Activated CD4-positive, alpha-beta memory T cell treated with anti-CD3 and anti-CD28 coated beads for 36 hours (primary cell): ENCODE measurements at places on chromosomes 5 and 9.

GRCh38 chr5:130282049-130282448 lies 377.8 kb downstream of the CHSY3 start:
- H3K36me3 ChIP-seq: no peaks in the 10 kb centered on the region
- H3K27ac ChIP-seq: no peak overlapping the region
- H3K4me1 ChIP-seq: no peaks in the 10 kb centered on the region
- H3K27me3 ChIP-seq: no peaks in the 10 kb centered on the region
- no peak overlapping the region for H3K4me3 ChIP-seq

DNA sequence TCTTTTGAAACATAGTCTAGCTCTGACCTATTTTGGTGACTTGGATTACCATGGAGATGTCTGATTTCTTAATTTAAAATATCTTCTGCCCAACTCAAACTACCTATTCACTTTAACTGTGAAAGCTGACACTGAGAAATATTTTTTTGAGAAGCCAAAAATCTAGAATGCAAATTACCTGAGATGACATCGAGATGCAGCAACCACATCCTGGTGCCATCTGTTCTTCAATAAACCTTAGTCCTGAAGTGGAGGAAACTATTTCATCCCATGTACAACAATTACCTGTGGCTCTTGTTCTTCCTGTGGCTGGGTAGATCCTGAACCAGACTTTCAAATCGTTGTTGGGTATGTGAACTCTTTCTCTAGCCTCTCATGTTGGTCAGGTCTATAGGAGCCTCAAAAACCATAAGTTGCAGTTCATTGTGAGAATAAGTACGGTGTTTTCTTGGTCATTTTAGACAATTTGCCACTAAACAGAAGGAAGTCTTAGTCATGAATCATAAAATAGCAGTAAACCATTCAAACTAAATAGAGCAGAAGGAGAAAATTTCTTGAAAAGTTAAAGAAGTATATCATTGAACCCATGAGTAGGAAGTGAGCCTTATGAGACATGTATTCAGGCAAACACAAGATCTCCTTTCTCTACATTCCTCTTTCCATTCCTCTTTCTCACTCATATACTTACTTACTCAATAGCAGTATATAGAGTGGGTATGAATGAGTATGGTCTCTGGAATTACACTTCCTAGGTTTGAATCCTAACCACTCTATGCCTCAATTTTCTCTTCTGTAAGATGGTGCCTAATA lies 176.0 kb downstream of the HMHB1 start:
- no peak overlapping the region for H3K4me3 ChIP-seq
- no peaks in the 10 kb centered on the region for H3K36me3 ChIP-seq
- DNase-seq: no peak
- H3K4me1 ChIP-seq: peaks cover 5% of the 10 kb centered on the region
- no peak overlapping the region for H3K27ac ChIP-seq

GRCh38 chr5:72653586-72653985 lies 146.4 kb upstream of the ZNF366 start:
- H3K4me3 ChIP-seq: no peak overlapping the region
- H3K27ac ChIP-seq: no peak overlapping the region
- H3K27me3 ChIP-seq: no peaks in the 10 kb centered on the region
- H3K4me1 ChIP-seq: no peaks in the 10 kb centered on the region
- H3K36me3 ChIP-seq: no peaks in the 10 kb centered on the region
- DNase-seq: no peak

DNA sequence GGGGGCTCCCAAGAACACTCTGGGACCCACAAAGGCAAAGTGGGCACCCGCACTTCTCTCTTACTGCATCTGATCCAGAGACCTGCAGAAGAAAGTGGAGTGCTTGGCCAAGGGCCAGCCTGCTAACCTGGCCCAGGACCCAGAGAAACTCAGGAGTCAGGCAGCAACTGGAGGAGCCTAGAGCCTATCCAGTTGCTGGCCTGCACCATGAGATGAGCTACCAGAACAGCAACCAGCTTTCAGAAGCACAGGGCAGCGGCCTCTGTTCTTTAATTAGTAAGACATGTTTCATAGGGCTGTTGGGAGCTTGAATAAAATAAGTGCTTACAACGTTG lies 298.3 kb downstream of the GADD45G start:
- H3K27ac ChIP-seq: no peak overlapping the region
- no peaks in the 10 kb centered on the region for H3K4me1 ChIP-seq
- DNase-seq: no peak

DNA sequence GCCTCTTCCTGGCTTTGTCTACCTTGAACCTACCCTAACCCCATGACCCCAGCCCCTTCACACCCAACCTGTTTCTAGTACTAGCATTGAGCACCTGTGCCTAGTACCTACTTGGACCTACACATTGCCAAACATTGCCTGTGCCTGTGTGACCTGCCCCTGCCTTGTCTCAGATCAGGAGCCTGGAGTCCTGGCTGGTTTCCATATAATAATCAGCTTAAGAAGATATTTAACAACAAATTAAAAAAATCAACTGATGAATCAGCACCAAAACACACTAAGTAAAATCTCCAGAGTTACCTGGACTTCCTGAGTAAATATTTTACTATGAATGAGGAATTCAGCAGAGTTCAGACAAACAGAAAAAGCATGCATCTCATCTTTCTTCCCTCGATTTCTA lies 17.7 kb downstream of the LPAR1 start:
- H3K27ac ChIP-seq: no peak overlapping the region
- no peaks in the 10 kb centered on the region for H3K36me3 ChIP-seq
- no peak overlapping the region for H3K4me3 ChIP-seq
- no peaks in the 10 kb centered on the region for H3K27me3 ChIP-seq
- H3K4me1 ChIP-seq: no peaks in the 10 kb centered on the region

DNA sequence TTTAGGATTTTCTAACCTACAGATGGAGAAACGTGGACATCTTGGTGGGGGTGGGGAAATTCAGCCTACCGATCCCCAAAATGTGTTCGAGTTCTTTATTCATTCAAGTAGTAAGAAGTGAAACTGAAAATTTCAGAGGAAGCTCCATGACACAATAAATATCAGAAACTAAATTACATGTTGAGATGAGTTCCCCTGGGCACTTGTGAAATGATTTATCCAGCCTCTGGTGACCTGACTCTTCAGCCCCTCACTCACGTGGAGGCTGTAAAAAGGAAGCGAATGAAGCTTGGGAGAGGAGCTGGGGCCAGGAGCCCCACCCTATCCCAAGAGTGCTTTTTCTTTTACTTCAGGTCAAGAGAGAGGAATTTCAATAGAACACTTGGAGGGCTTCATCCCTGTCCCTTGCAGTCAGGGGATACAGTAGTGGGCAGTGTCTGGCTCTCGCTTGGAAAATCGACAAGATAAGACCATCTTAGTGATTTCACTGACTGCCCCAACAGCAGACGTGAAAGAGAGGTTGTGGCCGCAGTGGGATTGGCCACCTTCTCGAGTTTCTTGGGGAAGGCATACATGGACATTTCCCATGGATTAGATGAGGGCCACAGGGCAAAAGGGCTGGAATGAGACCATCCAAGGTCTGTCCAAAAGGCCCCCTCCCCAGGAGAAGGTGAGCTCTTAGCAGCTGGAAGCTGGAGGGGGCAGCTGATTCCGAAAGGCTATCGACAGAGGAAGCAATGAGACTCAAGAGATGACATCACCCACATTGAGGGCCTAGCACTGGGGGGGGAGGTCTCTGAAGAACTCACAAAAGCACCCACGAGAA lies 76.8 kb upstream of the SH3PXD2B start:
- H3K4me1 ChIP-seq: peaks cover 6% of the 10 kb centered on the region
- H3K27me3 ChIP-seq: peaks cover 16% of the 10 kb centered on the region
- H3K27ac ChIP-seq: no peak overlapping the region

DNA sequence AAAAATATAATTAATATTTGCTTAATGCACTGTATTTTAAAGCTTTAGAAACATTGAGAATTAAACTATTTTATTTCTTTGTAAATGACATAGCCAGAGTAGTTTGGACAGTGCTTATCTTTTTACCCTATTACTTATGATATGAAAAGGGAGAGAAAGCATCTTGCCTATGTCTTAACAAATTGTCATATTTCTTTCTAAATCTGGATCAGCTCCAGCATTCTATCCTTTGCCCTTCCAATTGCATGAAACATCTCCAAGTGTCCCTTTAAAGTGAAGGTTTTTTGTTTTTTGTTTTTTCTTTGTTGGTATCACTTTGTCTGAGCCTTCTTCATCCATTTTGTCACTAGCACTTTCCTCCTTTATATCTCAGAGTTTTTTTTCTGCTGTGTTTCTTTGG lies 511.6 kb upstream of the FAM174A start:
- no peaks in the 10 kb centered on the region for H3K36me3 ChIP-seq
- H3K27ac ChIP-seq: no peak overlapping the region
- no peak overlapping the region for H3K4me3 ChIP-seq
- no peak for DNase-seq

- no peaks in the 10 kb centered on the region for H3K27me3 ChIP-seq
- H3K36me3 ChIP-seq: no peaks in the 10 kb centered on the region
- H3K4me3 ChIP-seq: no peak overlapping the region
- DNase-seq: no peak
- H3K4me1 ChIP-seq: peaks cover 44% of the 10 kb centered on the region
Observed at GRCh38 chr5:138370537-138370936, 18.1 kb downstream of the KDM3B start.

DNA sequence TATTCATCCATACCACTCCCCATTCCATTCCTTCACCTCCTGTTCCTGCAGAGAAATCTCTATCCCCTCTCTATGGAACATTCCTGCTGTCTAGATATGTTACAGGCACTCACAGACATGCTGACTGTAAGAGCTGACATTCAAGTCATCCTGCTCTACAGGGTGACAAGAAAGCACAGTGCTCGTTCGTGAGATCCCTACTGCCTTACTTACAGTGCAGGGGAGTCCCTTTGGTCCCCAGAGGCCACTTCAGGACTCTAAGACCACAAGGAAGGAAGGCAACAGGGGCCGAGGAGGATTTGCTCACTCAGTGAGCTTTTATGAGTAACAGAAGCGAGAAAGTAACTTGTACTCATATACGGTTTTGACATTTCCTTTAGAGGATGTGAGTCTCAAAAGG lies 110.5 kb downstream of the GAS1 start:
- H3K27ac ChIP-seq: no peak overlapping the region
- H3K27me3 ChIP-seq: peaks cover 5% of the 10 kb centered on the region
- DNase-seq: no peak
- no peak overlapping the region for H3K4me3 ChIP-seq
- H3K36me3 ChIP-seq: no peaks in the 10 kb centered on the region

- no peaks in the 10 kb centered on the region for H3K4me1 ChIP-seq
- peak; percentile 55 for DNase-seq
- no peaks in the 10 kb centered on the region for H3K36me3 ChIP-seq
- no peak overlapping the region for H3K27ac ChIP-seq
- no peak overlapping the region for H3K4me3 ChIP-seq
Observed at GRCh38 chr9:70602321-70603019, 188.0 kb upstream of the KLF9 start.

GRCh38 chr5:36741128-36741527 lies 134.7 kb downstream of the SLC1A3 start:
- no peak for DNase-seq
- no peak overlapping the region for H3K4me3 ChIP-seq
- no peaks in the 10 kb centered on the region for H3K36me3 ChIP-seq
- peaks cover 36% of the 10 kb centered on the region for H3K27me3 ChIP-seq

DNA sequence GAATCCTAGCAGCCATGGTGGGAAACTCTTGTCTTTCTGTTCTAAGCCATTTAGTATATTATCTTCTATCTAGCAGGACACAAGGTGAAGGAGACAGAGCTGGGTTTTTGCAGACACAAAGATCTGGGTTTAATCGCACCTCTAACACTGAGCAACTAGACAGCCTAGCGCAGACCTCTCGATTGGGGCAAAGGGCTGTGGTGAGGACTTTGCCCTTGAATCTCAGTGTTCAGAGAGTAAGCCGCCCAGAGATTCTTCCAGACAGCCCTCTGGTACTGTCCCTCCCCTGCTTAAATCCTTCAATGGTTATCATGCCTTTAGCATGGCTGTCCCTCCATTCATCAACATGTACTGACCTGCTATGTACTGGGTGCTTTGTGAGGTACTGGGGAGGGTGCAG lies 128.1 kb downstream of the CRB2 start:
- H3K27me3 ChIP-seq: no peaks in the 10 kb centered on the region
- no peak overlapping the region for H3K27ac ChIP-seq
- no peaks in the 10 kb centered on the region for H3K4me1 ChIP-seq
- H3K36me3 ChIP-seq: no peaks in the 10 kb centered on the region
- no peak overlapping the region for H3K4me3 ChIP-seq

- H3K27me3 ChIP-seq: peaks cover 2% of the 10 kb centered on the region
- H3K27ac ChIP-seq: no peak overlapping the region
- no peaks in the 10 kb centered on the region for H3K36me3 ChIP-seq
- no peak overlapping the region for H3K4me3 ChIP-seq
- no peak for DNase-seq
Observed at GRCh38 chr9:135385793-135386192, 93.8 kb upstream of the PPP1R26 start.
